Thoracic aorta (tissue), 2 donors: ENCODE measurements at places on chromosomes 3 and 15.
A peak's percentile ranks its signal among the peaks of the same experiment; 100 is the strongest.

- no peak overlapping the region for H3K4me3 ChIP-seq
- H3K36me3 ChIP-seq, result no peaks in the 10 kb centered on the region
- no peaks in the 10 kb centered on the region for H3K27me3 ChIP-seq
- no peak for DNase-seq
- no peak overlapping the region for H3K27ac ChIP-seq
Observed at GRCh38 chr3:109923431-109923830, 586.1 kb upstream of the DPPA4 start.

DNA sequence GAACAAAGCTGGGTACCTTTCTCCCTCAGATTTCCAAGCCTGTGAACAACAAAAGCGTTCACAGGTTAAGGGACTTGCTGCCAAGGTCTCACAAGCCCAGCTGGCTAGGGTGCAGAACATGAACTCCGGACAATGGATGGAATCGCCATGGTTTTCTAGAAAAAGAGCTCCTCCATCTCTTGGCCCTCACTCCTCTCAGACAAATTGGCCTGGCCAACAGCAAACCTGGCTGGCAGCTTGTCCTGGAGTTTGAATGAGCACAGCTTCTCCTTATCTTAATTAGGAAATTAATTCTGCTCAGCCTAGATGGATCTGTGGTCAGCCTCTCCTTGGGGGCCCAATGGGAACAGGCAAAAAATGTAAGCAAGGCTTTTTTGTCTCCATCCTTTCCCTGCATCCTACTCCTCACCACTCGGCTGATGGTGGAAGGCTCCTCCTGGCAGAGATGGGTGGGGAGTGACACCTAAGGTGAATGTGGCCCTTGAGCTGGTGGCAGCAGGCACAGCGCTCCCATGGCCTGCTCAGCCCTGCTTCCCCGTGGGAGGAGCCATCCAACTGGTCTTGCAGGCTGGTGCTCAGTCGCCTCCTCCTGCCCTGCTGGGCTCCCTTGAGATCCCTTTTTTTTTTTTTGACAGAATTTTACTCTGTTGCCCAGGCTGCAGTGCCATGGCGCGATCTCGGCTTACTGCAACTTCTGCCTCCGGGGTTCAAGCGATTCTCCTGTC, 5.8 kb downstream of the KLHL25 start:
- no peak overlapping the region for H3K4me3 ChIP-seq
- no peak overlapping the region for H3K27ac ChIP-seq
- peaks cover 20% of the 10 kb centered on the region for H3K4me1 ChIP-seq
- no peak for DNase-seq
- no peaks in the 10 kb centered on the region for H3K36me3 ChIP-seq
- H3K27me3 ChIP-seq, result no peaks in the 10 kb centered on the region

DNA sequence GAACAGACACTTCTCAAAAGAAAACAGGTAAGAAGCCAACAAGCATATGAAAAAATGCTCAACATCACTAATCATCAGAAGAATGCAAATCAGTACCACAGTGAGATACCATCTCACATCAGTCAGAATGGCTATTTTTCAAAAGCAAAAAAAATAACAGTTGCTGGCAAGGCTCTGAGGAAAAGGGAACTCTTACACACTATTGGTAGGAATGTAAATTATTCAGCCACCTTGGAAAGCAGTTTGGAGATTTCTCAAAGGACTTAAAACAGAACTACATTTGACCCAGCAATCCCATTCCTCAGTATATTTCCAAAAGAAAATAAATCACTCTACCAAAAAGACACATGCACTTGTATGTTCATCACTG, 95.6 kb downstream of the APBA2 start:
- no peaks in the 10 kb centered on the region for H3K4me1 ChIP-seq
- no peak for DNase-seq
- H3K27ac ChIP-seq, result no peak overlapping the region
- no peaks in the 10 kb centered on the region for H3K36me3 ChIP-seq
- no peak overlapping the region for H3K4me3 ChIP-seq

DNA sequence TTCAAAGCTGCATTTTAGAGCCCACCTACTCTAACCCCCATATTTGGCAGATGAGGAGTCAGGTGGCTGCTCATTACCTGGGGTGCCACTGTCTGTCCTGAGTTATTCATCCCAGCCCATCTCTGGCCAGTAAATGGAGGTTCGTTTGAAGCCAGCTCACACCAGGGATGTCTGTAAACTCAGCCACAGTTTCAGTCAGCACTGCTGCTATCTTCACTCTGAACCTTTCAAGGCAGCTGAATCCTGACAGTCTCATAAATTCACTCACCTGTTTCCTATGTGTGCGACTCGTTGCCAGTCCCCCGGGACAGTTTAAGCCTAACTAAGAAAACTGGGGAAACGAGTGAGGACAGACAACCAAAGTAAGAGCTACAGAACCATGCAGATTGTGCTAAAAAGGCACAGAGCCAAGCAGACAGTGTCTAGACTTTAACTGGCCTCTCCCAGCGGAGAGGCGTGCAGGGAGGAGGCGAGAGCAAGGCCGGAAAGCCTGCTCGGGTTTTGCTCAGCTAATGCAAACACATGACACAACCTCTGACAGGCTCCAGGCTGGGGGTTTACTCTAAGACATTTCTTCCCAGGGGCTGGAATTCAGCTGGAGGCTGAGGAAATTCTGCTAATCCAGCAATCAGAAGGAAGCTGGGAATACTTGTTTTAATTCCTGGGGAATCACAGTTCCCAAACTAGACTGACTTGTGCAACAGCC, 12.0 kb downstream of the FSTL1 start:
- peaks cover 99% of the 10 kb centered on the region for H3K4me1 ChIP-seq
- H3K27me3 ChIP-seq, result no peaks in the 10 kb centered on the region
- peak overlapping the region; percentile 25 for H3K4me3 ChIP-seq
- H3K27ac ChIP-seq, result peak overlapping the region; percentile 67

DNA sequence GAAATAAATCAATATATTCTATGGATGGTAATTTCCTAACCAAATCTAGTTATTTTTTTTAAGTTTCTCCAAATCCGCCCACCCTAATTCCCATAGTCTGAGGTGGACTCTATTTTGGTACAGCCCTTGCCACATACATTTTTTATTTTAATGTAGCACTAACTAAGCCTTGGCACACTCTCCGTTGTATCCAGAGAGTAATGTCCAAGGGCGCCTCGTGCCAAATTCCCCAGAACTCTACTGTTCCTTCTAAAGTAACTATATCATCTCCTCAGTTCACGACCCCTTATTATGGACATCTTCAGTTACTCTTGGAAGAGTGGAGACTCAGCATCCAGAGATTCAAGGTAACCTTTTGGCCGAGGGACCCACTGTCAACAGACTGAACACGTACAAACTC, 1.3 kb downstream of the VGLL3 start:
- H3K27me3 ChIP-seq, result no peaks in the 10 kb centered on the region
- no peaks in the 10 kb centered on the region for H3K36me3 ChIP-seq
- H3K27ac ChIP-seq, result peak overlapping the region; percentile 86
- peak overlapping the region; percentile 80 for H3K4me3 ChIP-seq
- H3K4me1 ChIP-seq, result peaks cover 43% of the 10 kb centered on the region

- no peaks in the 10 kb centered on the region for H3K4me1 ChIP-seq
- no peaks in the 10 kb centered on the region for H3K36me3 ChIP-seq
- H3K27ac ChIP-seq, result no peak overlapping the region
- H3K27me3 ChIP-seq, result no peaks in the 10 kb centered on the region
- H3K4me3 ChIP-seq, result no peak overlapping the region
- DNase-seq, result no peak
Observed at GRCh38 chr15:58426501-58426900, 5.3 kb upstream of the LIPC start.

DNA sequence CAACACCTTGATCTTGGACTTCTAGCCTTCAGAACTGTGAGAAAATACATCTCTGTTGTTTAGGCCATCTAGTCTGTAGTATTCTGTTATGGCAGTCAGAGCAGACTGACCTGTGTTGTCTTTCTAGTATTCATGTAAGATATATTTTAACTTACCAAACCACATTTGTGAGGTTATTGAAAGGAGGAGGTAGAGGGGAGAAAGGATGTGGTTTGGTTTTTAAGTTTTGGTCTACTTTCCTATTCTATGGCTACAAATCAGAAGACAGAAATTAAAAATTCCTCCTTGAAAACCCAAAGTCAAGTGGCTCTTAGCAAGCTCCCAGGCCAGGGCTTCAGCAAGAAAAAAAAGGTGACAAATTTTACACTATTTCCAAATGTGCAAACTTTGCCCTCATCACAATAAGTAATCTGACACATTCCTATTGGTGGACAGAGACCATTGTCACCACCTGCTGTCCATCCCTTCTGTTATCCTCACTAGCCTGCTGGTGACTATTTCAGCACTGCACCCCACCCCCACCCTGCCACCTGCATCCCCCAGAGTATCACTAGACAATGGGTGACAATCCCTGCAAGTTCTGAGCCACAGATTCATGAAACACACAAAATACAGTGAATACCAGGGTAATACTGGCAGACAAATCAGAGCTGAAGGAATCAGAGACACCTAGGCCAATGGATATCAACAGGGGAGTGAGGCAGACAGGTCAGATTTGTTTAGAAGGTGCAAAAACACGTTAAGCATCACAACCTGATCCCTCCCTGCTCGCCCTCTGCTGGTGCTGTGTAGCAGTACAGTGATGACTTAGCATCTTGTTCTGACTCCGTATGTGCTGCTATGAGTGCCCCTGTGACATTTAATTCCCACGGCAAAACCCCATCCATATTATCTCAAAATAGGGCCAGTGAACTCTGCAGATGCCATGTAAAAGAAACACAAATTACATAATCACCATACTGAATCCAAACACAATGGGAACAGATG, 79.0 kb upstream of the DCLK3 start:
- H3K36me3 ChIP-seq, result peaks cover 39% of the 10 kb centered on the region
- DNase-seq, result no peak
- H3K4me3 ChIP-seq, result no peak overlapping the region
- H3K27ac ChIP-seq, result no peak overlapping the region
- H3K27me3 ChIP-seq, result no peaks in the 10 kb centered on the region

GRCh38 chr15:68341760-68342725, 64.5 kb downstream of the FEM1B start:
- H3K27ac ChIP-seq, result peak overlapping the region; percentile 96
- no peaks in the 10 kb centered on the region for H3K27me3 ChIP-seq
- H3K36me3 ChIP-seq, result peaks cover 20% of the 10 kb centered on the region
- no peak overlapping the region for H3K4me3 ChIP-seq
- no peak for DNase-seq

- H3K36me3 ChIP-seq, result no peaks in the 10 kb centered on the region
- H3K27ac ChIP-seq, result no peak overlapping the region
- DNase-seq, result no peak
- no peaks in the 10 kb centered on the region for H3K27me3 ChIP-seq
- no peak overlapping the region for H3K4me3 ChIP-seq
Observed at GRCh38 chr3:30426293-30426993, 180.0 kb upstream of the TGFBR2 start.

DNA sequence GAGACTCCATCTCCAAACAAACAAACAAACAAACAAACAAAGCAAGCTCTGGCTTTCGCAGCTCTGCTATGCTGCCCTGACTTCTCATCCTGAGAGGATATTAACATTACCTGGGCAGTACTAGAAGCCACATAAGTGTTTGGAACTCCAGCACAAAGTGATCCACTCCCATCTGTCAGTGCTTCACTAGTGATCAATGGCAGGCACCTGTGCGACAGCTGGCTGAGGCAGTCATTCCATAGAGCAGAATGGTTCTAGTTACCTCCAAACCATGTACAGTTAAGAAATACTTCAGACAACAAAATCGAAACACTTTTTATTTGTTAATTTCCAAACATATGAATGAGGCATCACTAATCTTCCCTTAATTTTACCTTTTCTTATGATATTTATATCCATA, 2.8 kb upstream of the MB21D2 start:
- H3K4me3 ChIP-seq, result no peak overlapping the region
- H3K36me3 ChIP-seq, result no peaks in the 10 kb centered on the region
- H3K4me1 ChIP-seq, result peaks cover 2% of the 10 kb centered on the region
- no peak for DNase-seq

DNA sequence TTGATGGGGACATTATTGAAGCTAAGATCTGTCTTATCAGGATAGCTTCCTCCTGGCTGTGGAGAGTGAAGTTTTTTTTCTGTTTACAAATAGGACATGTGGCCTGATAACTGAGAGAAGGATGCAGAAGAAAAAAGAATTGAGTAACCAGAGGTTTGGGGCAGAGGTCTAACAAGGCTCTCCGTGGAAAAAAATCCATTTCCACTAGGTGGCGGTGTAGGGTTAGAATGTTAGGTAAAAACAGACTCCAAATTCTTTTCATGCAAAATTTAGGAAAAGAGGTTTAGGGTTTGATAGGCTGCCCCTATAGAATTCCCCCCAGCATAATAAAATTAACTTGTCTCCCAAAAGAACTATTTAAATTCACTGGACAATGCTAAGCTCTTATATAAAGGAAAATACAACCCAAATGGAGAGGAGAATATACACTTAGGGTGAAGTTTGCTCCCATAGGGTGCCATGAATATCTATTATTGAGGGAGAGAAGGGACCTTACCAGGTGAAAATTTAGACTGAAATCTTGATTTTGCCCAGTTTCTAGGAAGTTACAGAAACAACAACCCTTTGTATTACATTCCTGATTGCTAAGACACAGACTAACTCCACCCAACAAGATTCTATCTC, 1560.4 kb downstream of the OTOL1 start:
- H3K27ac ChIP-seq, result no peak overlapping the region
- DNase-seq, result no peak
- H3K36me3 ChIP-seq, result no peaks in the 10 kb centered on the region
- H3K27me3 ChIP-seq, result no peaks in the 10 kb centered on the region
- H3K4me1 ChIP-seq, result no peaks in the 10 kb centered on the region

DNA sequence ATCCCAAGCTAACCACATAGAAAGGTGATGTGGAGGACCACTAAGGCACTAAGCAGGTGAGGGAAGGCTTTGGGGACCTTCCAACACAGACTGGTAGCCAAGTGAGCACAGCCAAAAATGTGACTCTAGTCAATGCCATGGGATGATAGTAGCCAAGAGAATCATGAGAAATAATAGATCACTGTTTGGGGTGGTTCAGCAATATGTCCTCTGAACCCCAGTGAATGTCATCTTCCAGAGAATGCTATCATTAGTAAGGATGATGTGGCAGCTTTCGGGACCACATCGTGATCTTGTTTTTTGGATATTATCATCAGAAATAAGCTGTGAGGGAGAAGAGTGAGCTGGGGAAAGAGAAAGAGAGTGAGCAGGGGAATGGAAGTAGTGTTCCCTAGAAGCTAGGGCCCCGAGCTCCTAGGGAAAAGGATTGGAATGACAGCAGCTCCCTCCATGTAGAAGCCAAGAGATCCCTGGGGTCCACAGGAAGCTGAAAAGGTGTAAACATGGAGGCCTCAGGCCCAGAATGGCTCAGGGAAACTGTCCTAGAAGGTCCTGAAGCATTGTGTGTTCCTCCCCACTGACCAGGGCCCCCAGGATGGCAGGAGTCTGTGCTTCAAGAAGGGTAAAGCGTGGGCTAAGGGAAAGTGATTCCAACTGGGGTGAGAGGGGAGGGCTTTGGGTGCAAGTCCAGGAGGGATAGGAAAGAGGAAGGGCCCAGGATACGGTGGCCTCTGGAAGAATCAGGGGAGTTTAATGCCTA, 56.6 kb upstream of the KLF13 start:
- H3K27ac ChIP-seq, result no peak overlapping the region
- no peaks in the 10 kb centered on the region for H3K27me3 ChIP-seq
- peaks cover under 1% of the 10 kb centered on the region for H3K4me1 ChIP-seq
- H3K4me3 ChIP-seq, result no peak overlapping the region
- no peaks in the 10 kb centered on the region for H3K36me3 ChIP-seq
- no peak for DNase-seq
